ENCODE measurements at places on chromosomes 3 and 15. TPM values are rescaled to one million over a fixed set of nuclear protein-coding genes. Genes with fewer than 3 reads are reported as not detected.

The GRM2 gene
- 0.29 TPM for total RNA-seq

The TTBK2 gene
- 12.6 TPM for total RNA-seq

The VPS18 gene
- 7.8 TPM for total RNA-seq

The LXN gene
- total RNA-seq: 8.1 TPM

DNA sequence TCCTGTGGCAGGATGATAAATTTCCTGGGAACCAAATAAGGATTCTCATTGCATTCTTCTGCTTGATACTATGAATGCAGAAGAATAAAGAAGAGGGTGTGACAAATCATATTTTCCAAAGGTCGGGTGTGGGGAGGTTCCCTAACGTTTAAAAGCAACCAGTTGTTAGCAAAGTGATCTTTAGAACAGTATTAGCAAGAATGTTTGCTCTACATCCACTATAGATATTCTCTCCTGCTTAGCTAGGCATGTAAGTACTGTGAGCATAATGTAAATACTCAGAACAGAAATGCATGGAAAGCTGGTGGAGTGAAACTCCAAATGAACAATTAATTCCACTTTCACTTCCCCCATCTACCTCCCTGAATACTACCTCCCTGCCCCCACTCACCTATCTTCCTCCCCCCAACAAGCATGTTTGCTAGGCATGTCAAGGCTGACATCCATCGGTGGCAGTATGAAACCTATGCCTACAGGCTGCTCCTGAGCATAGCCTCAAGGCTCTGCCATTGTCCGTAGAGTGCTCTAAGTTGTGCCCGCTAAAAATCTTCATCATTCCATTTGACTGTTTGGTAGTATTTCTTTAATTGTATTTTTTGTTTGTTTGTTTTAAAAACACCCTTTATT is 329.7 kb downstream of the TIGIT start:
- peaks cover 11% of the 10 kb centered on the region for H3K36me3 ChIP-seq
- peaks cover 2% of the 10 kb centered on the region for H3K4me1 ChIP-seq
- no peak for DNase-seq
- H3K27ac ChIP-seq: no peak overlapping the region
- H3K4me3 ChIP-seq: no peak overlapping the region
- H3K27me3 ChIP-seq: no peaks in the 10 kb centered on the region

GRCh38 chr15:49823987-49824774 is 203.3 kb downstream of the DTWD1 start:
- no peak overlapping the region for H3K27ac ChIP-seq
- no peaks in the 10 kb centered on the region for H3K36me3 ChIP-seq
- H3K4me1 ChIP-seq: no peaks in the 10 kb centered on the region
- H3K27me3 ChIP-seq: no peaks in the 10 kb centered on the region

GRCh38 chr3:49260806-49261324 is 16.2 kb downstream of the C3orf62 start:
- no peak overlapping the region for H3K27ac ChIP-seq
- DNase-seq: peak; percentile 20
- H3K27me3 ChIP-seq: no peaks in the 10 kb centered on the region
- no peaks in the 10 kb centered on the region for H3K36me3 ChIP-seq
- peaks cover 9% of the 10 kb centered on the region for H3K4me1 ChIP-seq
